ENCODE measurements at places on chromosomes 7 and 10. TPM values are rescaled to one million over a fixed set of nuclear protein-coding genes. Genes with fewer than 3 reads are reported as not detected.

DNA sequence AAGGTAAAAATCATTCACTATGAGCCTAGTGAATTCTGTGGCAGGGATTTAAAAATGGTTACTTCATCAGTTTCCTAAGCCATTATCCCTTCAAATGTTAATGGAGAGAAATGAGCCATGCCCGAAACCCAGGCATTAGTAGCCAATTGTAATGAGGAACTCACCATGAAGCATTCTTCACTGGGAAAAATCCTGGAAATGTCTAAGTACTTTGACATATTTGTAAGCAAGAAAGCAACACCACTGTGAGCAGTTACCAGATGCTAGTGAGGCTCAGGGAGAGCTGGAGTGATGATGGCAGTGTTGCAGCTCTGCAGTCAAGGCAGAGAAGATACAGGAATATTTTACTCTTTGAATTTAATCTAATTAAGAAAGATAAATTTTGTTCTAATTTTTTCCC lies 220.0 kb upstream of the MBL2 start:
- no peak overlapping the region for H3K4me3 ChIP-seq
- no peaks in the 10 kb centered on the region for H3K27me3 ChIP-seq
- H3K36me3 ChIP-seq: no peaks in the 10 kb centered on the region
- no peak overlapping the region for H3K27ac ChIP-seq
- H3K4me1 ChIP-seq: no peaks in the 10 kb centered on the region

Gene DGKB
- not detected for polyA plus RNA-seq

GRCh38 chr10:96705134-96705533 lies 15.2 kb downstream of the PIK3AP1 start:
- H3K4me3 ChIP-seq: no peak overlapping the region
- peak overlapping the region; percentile 79 for H3K27ac ChIP-seq
- H3K4me1 ChIP-seq: peaks cover 75% of the 10 kb centered on the region
- H3K27me3 ChIP-seq: peaks cover 5% of the 10 kb centered on the region
- H3K36me3 ChIP-seq: peaks cover 21% of the 10 kb centered on the region

Gene TAS2R5
- not detected for polyA plus RNA-seq

DNA sequence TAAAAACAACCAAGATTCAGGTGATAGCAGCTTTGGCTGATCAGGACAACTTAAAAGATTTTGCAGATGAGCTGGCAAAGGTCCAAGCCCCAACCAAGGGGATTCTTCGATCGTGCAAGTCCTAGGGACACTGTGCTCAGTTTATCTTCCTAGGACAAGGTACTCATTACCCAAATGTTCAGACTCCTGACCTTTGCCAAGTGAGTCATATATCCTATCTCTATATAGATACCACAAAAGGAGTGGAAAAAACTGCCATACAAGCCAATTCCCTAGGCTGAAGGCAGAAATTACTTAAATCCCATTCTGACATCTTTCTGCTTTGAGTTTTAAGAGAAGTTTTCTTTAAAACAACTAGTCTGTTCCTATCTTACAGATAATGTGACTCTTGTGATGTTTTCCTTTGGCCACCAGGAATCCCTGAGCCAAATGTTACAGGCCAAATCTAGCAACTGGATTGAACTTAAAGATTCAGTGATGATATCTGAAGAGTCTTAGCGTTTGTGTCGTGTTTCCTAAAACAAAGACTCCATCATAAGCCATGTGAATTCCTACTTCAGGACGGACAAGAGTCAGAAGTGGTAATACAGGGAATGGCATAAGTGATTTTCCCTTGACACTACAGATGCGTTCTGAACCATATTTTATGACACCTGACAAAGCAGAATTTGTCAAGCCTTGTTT lies 142.6 kb upstream of the ASAH2 start:
- no peak for DNase-seq
- no peak overlapping the region for H3K4me3 ChIP-seq
- no peaks in the 10 kb centered on the region for H3K36me3 ChIP-seq
- peaks cover 3% of the 10 kb centered on the region for H3K27me3 ChIP-seq
- no peak overlapping the region for H3K27ac ChIP-seq

- H3K4me3 ChIP-seq: no peak overlapping the region
- no peaks in the 10 kb centered on the region for H3K27me3 ChIP-seq
- no peaks in the 10 kb centered on the region for H3K4me1 ChIP-seq
- H3K36me3 ChIP-seq: no peaks in the 10 kb centered on the region
- no peak overlapping the region for H3K27ac ChIP-seq
- DNase-seq: no peak
Measured at GRCh38 chr7:114548081-114548980, 133.7 kb downstream of the FOXP2 start.

DNA sequence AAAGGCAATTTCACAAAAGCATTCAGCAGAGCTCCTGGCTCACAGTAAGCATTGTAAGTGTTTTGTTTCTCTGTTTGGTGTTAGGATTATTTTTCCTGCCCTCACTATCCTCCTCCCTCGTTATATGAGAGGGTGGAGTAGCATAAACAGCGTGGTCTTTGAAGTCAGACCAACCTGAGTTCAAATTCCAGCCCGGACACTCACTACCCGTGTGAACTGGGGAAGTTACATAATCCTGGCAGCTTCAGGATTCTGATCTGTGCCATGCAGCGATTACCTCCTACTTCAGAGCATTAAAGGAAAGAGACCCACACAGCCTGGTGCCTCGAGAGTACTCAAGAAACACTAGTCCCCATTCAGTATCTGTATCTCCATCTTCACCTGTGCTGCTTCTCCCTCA lies 386.5 kb downstream of the INHBA start:
- H3K4me3 ChIP-seq: no peak overlapping the region
- H3K27ac ChIP-seq: no peak overlapping the region

GRCh38 chr10:14527915-14528314 lies 197.2 kb upstream of the FRMD4A start:
- peaks cover 95% of the 10 kb centered on the region for H3K4me1 ChIP-seq
- peaks cover 2% of the 10 kb centered on the region for H3K27me3 ChIP-seq
- H3K27ac ChIP-seq: peak overlapping the region; percentile 62
- DNase-seq: no peak

Gene OPALIN
- polyA plus RNA-seq: not detected

DNA sequence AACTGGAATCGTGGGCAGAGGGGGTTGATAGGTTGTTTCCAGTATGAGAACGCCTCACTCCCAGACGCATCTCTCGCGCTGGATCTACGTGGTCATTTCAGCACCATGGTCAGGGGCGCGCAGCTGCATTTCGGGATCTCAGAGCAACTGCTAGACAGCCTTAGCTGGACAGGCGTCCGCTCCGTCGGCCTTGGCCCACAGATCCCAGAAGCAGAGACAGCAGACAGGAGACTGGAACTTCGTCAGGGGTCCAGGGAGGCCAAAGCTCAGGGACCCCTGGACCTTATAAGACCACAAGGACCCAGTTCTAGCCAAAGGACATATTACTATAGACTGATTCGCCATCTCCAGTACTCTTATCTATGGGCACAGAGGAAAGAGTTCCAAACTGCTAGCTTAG lies 5.3 kb downstream of the NEUROG3 start:
- H3K27me3 ChIP-seq: peaks cover 49% of the 10 kb centered on the region
- H3K36me3 ChIP-seq: no peaks in the 10 kb centered on the region
- peaks cover 9% of the 10 kb centered on the region for H3K4me1 ChIP-seq
- no peak for DNase-seq
- no peak overlapping the region for H3K27ac ChIP-seq

DNA sequence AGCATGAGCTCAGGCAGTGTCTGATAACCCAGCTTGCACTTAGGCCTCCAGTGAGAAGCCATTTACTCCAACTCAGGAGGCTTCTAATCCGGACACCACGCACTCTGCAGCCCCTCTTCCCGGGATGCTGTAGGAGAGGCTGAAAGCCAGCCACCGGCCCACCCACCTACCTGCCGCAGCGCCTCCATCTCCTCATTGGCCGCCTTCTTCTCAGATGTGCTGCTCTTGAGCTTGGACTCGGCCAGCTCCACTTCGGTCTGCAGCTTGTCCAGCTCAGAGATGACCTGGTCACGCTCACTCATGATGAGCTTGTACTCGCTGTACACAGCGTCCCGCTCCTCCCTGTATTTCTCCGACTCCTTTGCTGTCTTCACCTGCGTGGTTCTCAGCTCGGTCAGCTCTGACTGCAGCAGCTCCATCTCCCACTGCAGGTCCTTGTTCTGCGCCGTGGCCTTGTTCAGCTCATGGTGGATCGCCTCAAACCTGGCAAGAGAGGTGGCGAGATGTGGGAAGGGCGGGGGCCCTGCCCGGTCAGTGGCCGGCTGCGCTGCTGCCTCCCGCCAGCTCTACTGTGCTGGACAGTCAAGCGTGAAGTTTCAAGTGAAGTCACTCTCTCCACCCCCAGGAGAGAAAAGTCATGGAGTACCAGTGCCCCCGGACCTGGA lies 84.7 kb downstream of the DLG5 start:
- no peak for DNase-seq
- H3K4me3 ChIP-seq: no peak overlapping the region
- no peak overlapping the region for H3K27ac ChIP-seq
- H3K36me3 ChIP-seq: peaks cover 23% of the 10 kb centered on the region

DNA sequence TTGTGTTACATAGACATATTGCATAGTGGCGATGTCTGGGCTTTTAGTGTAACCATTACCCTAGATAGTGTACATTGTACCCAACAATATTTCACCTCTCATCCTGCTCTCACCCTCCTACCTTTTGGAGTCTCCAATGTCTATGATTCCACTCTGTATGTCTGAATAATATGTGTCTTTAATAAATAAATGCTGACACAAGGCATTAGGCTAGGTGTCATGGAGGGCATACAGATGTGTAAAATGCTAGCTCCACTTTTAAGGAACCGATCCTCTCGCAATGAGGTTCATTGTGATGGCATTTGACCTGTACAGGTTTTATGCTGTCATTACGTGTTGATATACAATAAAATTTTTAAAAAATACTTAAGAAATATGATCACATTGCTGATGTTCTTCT lies 74.3 kb downstream of the NEBL start:
- H3K36me3 ChIP-seq: no peaks in the 10 kb centered on the region
- H3K4me1 ChIP-seq: no peaks in the 10 kb centered on the region
- H3K4me3 ChIP-seq: no peak overlapping the region
- no peak for DNase-seq
- no peak overlapping the region for H3K27ac ChIP-seq

- peak overlapping the region; percentile 73 for H3K27ac ChIP-seq
- H3K36me3 ChIP-seq: no peaks in the 10 kb centered on the region
- H3K27me3 ChIP-seq: peaks cover 18% of the 10 kb centered on the region
- peak overlapping the region; percentile 75 for H3K4me3 ChIP-seq
- peaks cover 24% of the 10 kb centered on the region for H3K4me1 ChIP-seq
- peak; percentile 65 for DNase-seq
Measured at GRCh38 chr7:157502701-157503111, 165.9 kb downstream of the DNAJB6 start.

Gene ADAM22
- not detected for polyA plus RNA-seq

DNA sequence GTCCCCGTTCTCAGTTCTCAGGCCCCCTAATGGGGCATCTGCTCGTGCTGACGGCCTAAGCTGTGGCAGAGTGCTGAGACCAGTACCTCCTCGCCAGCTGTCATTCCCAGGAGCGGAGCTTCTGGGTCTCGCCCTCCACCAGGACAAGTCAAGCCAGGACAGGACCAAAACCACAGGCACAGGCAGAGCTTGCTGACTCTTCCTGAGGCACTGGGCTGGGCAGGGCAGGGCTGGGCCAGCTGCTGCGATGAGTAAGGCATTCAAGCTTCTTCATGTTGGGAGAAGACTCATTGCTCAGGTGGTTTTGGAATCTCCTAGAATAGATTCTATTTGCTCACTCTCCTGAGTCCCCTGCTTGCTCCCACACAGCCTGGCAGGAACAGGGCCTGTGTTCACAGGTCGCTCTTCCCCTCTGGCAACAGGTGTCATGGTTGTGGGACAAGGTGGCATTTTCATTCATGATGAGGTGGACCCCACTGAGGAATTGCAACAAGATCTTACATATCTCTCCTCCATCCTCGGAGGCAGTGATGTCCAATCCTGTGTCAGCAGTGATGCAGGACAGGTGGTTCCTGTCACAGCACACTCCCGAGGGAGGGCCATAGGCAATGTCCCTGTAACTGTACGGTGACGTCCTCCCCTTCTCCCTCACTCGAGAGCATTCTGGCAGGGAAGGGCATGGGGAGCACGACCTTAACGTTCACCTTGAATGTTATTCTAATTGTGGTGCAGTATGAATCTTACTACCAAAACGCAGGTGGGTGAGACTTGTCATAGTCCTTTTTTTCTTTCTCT lies 17.0 kb upstream of the SH3PXD2A start:
- no peaks in the 10 kb centered on the region for H3K4me1 ChIP-seq
- H3K27ac ChIP-seq: no peak overlapping the region

Gene OR2A42
- not detected for polyA plus RNA-seq

Gene SGCE
- 2.6 TPM for polyA plus RNA-seq

Gene TDRD1
- polyA plus RNA-seq: not detected

GRCh38 chr7:127718340-127718679 lies 66.3 kb downstream of the SND1 start:
- no peak overlapping the region for H3K4me3 ChIP-seq
- no peak for DNase-seq
- peaks cover 16% of the 10 kb centered on the region for H3K4me1 ChIP-seq
- no peak overlapping the region for H3K27ac ChIP-seq
- H3K36me3 ChIP-seq: peaks cover 51% of the 10 kb centered on the region

DNA sequence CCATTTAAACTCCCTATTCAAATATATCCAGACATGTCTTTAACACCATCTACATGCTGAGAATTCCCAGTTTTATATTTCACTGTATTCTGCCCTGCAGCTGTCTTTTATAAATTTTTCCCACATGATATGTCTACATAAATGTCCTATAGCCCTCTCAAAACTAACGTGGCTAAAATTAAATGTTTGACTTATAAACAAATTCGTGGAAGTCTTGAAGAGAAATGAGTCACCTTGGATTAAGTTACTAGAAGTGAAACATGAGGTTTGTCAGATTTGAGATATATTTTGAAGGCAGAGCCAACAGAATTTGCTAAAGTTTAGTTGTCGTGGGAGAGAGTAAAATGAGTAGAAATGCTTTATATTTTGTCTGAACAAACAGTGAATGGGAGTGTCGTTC lies 386.9 kb upstream of the CNTNAP2 start:
- H3K4me3 ChIP-seq: no peak overlapping the region
- no peaks in the 10 kb centered on the region for H3K4me1 ChIP-seq
- no peaks in the 10 kb centered on the region for H3K27me3 ChIP-seq
- no peak for DNase-seq
- H3K27ac ChIP-seq: no peak overlapping the region
- no peaks in the 10 kb centered on the region for H3K36me3 ChIP-seq

Gene ASB10
- polyA plus RNA-seq: not detected

DNA sequence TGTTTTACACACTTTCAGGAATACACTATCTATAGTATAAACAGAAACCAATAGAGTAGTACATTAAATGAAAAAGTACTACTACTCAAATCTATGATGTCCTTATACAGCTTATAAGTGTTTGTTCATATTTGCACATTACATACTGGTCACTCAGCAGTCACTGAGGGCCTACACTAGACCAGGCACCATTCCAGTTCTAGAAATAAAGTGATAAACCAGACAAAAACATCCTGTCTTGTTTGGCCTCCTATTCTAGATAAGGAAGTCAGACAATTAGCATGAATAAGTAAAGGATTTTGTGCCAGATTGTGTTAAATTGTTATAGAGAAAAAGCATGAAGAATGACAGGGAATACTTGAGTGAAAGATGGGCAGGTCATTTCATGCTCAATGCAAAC lies 219.0 kb downstream of the CRPPA start:
- H3K4me1 ChIP-seq: no peaks in the 10 kb centered on the region
- H3K27me3 ChIP-seq: peaks cover 2% of the 10 kb centered on the region
- no peaks in the 10 kb centered on the region for H3K36me3 ChIP-seq
- DNase-seq: no peak
- no peak overlapping the region for H3K27ac ChIP-seq
- H3K4me3 ChIP-seq: no peak overlapping the region

Gene NRAP
- not detected for polyA plus RNA-seq
